Hematopoietic multipotent progenitor cell treated with erythropoietin and hydrocortisone succinate and interleukin-3 and kit ligand, for 4 days (in vitro differentiated cells): ENCODE measurements at places on chromosomes 2 and 18.
A peak's percentile ranks its signal among the peaks of the same experiment; 100 is the strongest.

DNA sequence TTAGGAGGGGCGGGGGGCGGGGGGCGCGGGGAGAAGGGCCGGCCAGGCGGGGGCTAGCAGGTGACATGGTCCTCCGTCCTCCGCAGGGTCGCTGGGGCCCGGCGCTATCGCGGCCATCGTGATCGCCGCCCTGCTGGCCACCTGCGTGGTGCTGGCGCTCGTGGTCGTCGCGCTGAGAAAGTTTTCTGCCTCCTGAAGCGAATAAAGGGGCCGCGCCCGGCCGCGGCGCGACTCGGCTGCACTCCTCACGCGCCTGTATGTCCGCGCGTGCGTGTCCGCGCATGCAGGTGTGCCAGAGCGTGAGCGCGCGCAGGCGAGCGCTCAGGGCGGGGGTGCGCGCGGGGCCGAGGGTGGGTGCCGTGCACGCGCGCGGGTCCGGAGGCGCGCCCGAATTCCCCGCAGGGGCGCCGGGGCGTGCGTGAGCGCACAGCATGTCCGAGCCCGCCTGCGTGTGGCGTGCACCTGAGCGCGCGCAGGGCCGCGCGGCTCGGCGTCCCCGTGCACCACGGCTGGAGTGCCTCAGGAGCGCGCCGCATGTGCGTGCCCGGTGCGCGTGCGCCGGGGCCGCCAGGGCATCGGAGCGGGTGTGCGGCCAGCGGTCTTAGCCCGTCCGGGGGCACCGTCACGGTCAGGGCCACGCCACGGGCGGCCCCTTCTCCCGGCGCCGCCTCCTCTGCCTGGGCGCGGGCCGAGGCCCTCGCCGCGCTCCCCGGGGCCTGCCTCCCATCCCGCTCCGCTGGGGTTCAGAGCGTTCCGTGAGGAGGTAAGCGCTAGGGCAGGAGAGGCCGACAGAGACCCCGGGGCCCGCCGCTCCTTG, 6.3 kb downstream of the SNORC start:
- DNase-seq: peak; percentile 53

GRCh38 chr2:112481050-112481527, 867 bp upstream of the TTL start:
- peak; percentile 96 for DNase-seq

GRCh38 chr18:26255695-26256622, 29.7 kb downstream of the TAF4B start:
- peak; percentile 89 for DNase-seq

DNA sequence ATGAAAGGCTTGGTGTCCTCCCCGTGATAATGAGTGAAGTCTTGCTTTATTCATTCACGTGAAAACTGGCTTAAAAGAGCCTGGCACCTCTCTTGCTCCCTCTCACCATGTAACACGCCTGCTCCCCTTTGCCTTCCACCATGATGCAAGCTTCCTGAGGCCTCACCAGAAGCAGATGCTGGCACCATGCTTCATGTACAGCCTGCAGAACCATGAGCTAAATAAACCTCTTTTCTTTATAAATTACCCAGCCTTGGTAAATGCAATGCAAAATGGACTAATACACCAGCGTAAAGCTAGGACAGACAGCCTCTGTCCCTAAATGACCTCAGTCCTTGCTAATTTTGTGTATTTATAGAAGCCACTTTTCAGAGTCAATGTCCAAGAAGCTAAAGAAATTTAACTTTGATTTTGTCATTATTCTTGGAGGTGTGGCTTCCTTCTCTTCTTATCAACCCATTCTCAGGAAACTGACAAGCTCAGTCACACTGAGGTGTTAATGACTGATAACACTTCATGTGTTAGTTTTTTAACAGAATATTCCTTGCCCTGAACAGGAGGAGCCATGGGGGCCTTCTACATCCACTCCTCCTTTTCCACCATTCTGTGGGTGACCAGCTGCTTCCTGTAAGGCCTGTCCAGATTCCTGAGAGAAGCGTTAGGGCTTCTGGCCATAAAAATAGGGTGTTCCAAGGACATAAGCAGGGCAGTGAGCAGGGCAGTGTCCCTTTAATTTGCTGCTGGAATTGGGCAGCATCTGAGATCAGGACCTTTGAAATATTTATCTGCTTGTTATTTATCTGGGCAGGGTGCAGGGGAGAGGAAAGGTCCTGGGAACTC, 38.0 kb upstream of the EPAS1 start:
- DNase-seq: peak; percentile 86

GRCh38 chr2:181354626-181355025, 102.6 kb upstream of the ITGA4 start:
- DNase-seq: peak; percentile 51

DNA sequence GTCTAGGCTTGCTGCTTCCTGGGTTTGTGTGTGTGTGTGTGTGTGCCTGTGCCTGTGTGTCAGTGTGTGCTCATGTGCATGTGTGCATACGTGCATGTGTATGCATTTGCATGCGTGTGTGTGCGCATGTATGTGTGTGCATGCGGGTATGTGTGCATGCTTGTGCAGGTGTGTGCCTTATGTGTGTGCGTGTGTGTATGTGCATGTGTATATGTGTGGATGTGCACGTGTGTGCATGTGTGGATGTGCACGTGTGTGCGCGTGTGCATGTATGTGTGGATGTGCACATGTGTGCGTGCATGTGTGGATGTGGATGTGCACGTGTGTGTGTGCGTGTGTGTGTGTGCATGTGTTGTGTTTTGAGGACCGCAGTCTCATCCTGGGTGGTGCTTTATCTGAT, 42.8 kb downstream of the LPIN1 start:
- DNase-seq: no peak

- DNase-seq: no peak
Measured at GRCh38 chr2:3099860-3100234, 277.8 kb downstream of the EIPR1 start.

GRCh38 chr2:233799716-233800115, 21.6 kb downstream of the MROH2A start:
- no peak for DNase-seq

GRCh38 chr2:170408461-170409163, 230.7 kb downstream of the MYO3B start:
- peak; percentile 4 for DNase-seq

DNA sequence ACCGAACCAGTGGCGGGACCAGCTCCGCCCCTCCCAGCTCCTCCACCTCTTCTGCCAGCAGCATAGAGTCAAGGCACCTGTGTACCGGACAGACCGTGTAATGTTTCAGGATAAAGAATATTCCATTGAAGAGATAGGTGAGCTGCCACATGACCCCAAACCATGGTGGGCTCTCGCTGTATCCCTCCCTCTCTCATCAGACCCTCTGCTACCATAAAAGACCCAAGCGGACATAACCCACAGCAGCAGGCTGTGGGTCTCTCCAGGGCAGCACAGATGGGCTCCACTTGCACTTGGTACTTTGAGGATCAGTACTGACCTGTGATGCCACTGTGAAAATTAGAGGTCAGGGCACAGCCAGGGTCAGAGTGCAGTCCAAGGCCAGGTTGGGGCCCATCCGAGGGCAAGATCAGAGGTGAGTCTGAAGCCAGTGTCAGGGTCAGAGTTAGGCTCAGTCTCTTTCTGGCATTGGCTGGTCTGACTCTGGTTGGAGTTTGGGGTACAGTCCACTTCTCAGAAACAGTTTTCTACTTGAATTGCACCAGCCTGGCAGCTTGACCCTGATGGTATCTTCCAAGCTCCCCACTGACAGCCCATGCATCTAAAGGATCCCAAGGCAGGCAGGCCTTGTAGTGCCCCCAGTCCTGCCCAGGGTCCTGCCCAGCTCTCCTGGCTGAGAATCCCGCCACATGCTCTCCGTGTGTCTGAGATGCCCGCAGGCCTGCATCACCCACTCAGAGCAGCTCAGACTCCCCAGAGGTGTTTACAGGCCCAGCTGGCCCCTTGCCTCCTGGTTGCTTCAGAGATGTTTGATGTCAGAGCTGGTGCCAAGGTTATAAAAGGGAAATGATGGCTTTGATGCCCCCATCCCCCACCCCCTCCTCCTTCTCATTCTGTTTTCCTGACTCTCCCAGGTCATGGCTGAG, 212.1 kb downstream of the DYSF start:
- DNase-seq: no peak

DNA sequence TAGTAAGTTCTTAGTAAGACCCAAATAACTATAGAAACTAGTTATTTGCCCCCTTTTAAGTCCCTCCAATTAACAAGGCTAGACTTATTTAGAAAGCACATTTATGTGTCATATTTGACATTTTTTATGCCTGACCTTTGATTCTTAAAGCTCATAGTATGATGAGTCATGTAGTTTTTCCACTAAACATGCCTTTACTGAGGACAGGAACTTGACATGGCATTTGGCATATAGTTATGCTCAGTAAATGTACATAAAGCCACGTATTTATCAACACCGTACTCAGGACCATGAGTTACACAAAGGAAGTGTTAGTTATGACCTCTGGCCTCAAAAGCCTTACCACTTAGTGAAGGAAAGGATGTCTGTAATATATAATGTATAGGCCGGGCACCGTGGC, 78.9 kb downstream of the GNAL start:
- DNase-seq: no peak

- DNase-seq: no peak
Measured at GRCh38 chr2:128180031-128180430, 89.0 kb downstream of the UGGT1 start.

GRCh38 chr2:240250985-240251847, 110.8 kb upstream of the OTOS start:
- DNase-seq: peak; percentile 74

- no peak for DNase-seq
Measured at GRCh38 chr2:50594233-50594632, 437.7 kb downstream of the NRXN1 start.

DNA sequence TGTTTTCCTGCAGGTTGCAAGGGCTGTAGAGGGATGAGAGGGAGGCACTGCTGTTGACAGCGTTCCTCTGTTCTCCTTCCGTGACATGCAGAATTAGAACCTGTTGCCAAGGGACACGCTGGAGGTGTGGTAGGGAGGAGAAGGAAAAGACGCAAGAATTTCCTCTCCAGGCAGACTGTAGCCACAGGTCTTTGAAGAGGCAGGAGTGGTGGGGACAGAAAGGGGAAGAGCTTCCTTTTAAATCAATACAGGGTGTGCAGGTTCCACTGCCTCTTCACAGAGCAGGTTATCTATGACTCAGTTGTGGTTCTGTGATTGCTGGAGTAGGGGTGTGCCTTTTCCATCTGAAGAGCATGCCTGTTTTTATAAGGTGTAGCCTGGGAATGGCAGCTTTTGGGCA, 133.0 kb downstream of the WDSUB1 start:
- no peak for DNase-seq

GRCh38 chr18:57583297-57583835, 3.1 kb downstream of the FECH start:
- DNase-seq: peak; percentile 96

GRCh38 chr2:9763356-9764152, 79.7 kb upstream of the TAF1B start:
- peak; percentile 50 for DNase-seq

DNA sequence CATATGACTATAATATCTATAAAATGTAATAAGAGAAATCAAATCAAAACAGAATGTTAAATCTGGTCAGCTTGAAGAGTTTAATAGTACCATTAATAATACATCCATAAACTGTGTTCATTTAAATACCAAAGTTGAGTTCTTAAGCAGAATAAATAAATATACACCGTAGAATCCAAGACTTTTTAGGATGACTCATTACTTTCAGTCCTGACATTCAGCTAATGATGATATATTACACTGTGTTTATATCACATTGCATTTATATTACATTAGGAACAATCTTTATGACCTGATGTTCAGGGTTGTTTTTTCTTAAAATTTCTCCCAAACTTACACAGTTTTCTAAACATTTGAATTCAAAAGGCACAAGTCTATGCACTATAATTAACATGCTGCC, 331.3 kb downstream of the SS18 start:
- no peak for DNase-seq

DNA sequence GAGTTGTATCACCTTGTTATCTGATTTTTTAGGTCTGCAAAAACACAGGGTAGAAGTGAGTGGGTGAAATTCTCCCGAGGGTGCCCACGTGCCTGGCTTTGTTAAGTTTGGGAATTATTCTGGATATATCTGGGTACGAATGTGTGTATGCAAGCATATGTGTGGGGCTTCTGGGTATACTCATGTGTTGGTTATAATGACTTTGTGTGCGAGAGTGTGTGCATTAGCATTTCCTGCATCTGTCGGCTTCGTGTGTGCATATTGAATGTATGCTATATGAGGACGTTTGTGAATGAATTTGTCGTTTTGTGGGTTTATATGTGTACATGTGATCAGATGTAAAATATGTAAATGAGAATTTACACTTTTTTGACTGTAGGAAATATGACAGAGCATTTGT, 13.8 kb upstream of the DNAJC27 start:
- no peak for DNase-seq

DNA sequence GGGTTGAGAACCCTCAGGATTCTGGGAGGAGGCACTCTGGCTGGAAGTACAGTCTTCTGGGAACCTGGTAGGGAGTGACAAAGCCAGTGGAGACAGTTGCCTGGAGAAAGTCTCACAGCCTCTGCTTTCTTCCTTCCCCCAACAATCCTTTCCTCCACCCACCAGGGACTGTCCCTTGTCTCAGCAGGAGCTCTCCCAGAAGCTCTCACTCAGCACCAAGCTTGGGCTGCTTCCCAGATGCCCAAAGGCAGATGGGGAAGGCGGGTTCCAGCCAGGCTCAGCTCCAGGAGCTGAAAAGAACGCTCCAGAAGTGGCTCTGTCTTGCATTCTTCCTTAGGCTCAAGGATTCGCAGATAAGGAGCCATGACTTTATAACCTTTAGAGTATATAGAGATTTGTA, 7.6 kb upstream of the NAGK start:
- DNase-seq: no peak

GRCh38 chr2:3340144-3340543, 37.5 kb downstream of the EIPR1 start:
- DNase-seq: no peak

GRCh38 chr2:76985387-76986136, 536.6 kb downstream of the LRRTM4 start:
- no peak for DNase-seq

DNA sequence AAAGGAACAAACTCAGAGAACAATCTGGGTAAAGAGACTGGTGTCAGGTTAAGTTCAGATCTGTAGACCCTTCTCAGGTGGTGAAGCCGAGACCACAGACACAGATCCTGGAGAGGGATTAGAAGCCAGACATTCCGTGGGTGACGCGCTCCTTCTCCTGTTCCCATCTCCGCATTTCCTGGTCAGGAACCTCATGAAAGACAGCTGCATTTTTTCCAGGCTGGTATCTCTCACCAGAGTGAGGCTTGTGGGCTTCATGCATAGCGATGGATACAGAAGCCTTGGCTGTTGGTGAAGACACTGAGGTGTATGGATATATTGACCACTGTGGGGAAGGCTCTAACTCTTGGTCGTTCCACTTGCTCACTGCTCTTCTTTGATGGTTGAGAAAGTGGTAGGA, 152.6 kb downstream of the FAM210A start:
- no peak for DNase-seq

GRCh38 chr2:237514474-237515130, 27.6 kb downstream of the MLPH start:
- DNase-seq: no peak
